ENCODE measurements at places on chromosomes 1 and 21. TPM values are rescaled to one million over a fixed set of nuclear protein-coding genes. Genes with fewer than 3 reads are reported as not detected.
A peak's percentile ranks its signal among the peaks of the same experiment; 100 is the strongest.

GRCh38 chr1:14115976-14116375 is 416.0 kb downstream of the PRDM2 start:
- no peak for DNase-seq

DNA sequence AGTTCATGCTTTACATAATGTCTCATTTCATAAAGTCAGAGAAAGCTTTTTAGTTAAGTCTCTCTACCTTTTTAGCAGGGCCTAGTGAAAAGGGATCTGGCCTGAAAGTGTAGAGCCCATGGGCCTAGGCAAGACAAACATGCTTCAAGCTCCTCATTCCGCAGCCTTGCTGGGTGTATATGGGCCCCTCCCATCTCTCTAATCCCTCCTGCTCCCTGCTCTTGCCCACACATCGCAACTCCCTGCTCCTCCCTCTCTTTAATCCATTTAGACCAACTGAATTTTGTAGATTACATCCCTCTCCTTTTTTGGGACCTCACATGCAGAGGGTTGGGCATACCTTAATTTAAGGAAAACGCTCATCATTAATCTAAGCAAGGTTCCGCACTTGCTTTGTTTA is 42.3 kb upstream of the CCDC190 start:
- DNase-seq: no peak

GRCh38 chr1:159994896-159995295 is 36.9 kb downstream of the PIGM start:
- no peak for DNase-seq

Gene C8B
- not detected for total RNA-seq

DNA sequence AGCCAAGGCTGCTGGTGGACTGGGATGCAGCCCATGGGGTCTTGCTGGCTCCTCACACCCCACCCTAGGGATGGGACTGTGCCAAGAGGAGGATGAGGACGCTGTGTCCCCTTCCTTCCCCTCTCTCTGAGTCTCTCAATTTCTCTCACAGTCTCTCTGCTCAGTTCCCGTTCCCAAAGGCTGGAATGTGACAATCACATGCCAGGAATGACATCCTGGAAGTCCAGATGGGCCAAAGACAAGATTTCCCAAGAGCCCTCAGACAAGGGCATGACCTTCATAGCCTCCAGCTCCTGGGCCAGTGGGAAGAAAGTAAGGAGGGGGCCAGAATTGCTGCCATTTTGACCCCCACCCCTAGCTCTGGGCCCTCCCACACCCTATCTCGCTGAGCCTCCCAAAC is 7.6 kb upstream of the CDCP2 start:
- peak; percentile 48 for DNase-seq

GRCh38 chr1:84774669-84775534 is 84.6 kb upstream of the SSX2IP start:
- DNase-seq: no peak

GRCh38 chr1:103160281-103160680 is 52.0 kb upstream of the COL11A1 start:
- no peak for DNase-seq

Gene FLG2
- total RNA-seq: not detected

DNA sequence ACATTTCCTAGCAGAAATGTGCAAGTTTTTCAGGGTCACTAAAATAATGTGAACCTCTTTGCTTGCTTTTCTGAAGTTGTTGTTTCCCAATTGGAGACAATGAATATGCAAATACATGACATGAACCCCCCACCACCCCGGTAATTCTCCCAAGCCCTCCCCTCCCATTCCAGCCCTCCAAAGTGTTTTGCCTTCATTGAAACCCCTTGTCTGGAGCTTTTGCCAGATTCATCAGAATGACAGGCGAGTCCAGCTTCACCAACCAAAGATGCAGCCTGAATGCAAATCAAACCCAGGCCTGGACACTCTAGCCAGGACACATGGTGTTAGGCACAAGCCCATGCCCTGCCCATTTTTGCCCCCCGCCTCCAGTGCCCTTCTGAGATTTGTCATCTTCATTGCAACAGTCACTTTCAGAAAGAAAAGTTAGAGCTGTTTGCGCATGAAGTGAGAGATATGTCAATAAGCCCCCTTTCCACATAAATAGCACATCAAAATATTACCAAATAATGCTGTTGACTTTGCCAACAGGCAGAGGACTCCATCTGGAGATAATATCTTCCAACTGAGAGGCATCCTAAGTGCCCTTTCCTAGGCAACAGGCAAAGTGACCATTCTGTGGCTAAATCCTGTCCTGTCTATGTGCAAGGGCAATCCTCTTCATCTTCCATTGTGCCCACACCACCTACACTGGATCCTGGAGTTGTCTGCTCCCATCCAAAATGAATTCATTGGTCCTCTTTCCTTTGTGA is 145.6 kb upstream of the NFIA start:
- DNase-seq: no peak

DNA sequence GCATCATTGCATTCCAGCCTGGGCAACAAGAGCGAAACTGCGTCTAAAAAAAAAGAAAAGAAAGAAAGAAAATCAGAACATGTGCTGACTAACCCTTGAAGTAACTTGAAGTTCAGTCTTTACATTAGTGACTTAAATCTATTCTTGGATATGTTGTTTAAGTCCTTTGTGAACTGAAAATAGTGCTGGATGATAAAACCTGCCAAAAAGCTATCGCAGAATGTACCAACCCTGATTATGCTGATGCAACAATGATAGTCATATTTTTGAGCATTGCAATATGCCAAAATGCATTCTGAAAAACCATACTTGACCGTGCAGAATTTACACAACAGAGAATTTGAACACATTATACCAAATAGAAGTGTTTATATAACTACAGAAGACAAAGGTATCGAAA is 30.7 kb downstream of the SHISAL2A start:
- DNase-seq: no peak

DNA sequence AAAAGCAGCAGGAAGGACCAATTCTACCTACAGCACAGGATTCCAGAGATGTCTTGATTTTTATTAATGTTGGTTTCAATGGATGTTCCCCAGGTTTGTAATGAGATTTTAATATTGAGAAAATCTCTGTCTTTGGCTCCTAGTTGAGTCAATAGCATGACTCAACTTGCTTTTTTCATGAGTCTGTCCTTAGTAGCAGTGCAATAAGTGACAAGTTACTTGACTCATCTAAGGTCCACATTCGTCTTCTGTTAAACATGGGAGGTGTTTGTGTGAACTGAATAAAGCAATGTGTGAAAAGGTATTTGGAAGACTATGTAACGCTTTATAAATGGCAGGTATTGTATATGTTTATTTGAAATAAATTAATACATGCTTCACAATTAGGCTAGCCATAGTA is 645.0 kb upstream of the PTBP2 start:
- no peak for DNase-seq

Gene PADI4
- total RNA-seq: 0.24 TPM

- no peak for DNase-seq
Measured at GRCh38 chr21:28509031-28509430, 483.6 kb downstream of the LTN1 start.

GRCh38 chr1:11248169-11248568 is 14.2 kb downstream of the MTOR start:
- DNase-seq: no peak

DNA sequence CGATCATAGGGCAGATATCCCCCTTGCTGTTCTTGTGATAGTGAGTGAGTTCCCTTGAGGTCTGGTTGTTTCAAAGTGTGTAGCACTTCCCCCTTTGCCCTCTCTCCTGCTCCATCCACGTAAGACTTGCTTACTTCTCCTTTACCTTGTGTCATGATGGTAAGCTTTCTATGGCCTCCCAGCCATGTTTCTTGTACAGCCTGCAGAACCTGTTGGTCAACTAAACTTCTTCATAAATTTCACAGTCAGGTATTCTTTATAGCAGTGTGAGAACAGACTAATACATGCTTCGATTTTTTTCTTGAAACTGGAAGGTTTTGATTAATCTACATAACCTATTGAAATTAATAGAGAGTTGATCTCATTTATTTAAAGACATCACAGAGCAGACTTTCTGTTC is 302.5 kb upstream of the PBX1 start:
- no peak for DNase-seq

DNA sequence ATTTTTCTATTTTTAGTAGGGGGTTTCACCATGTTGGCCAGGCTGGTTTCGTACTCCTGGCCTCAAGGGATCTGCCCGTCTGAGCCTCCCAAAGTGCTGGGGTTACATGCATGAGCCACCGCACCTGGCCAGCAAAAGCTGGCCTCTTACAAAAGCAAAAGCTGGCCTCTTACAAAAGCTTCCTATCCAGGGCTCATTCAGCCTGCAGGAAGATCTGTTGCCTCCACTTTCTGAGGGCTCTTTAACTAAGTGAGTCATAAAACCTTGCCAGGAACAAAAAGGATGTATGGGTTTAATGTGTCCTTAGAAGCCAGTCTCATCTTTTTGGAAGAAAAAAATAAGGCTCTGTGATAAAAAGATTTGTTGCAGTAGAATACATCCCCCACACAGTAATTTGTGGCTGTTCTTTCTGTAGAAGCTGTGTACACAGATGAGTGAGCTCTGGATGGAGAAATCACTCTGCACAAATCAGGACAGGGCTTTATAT is 15.0 kb downstream of the HTR1D start:
- no peak for DNase-seq

DNA sequence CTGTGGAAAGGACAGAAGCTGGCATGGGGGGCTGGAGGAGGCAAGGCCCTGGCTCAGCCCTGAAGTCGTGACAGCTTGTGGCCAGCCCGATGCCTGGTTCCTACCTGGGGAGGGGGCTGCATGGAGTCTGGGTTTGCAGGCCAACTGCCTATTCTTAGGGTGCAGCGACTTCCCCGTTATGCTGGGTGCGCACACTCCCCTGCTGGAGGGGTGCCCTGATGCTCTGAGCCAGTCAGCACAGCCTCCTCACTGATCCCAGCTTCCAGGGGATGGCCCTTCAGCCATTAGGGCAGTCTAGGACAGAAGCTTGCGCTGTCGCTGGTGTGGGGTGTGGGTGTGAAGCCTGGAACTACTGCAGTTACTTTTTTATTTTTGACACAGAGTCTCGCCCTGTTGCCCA is 30.0 kb upstream of the SLC19A1 start:
- DNase-seq: no peak

Gene CMPK1
- total RNA-seq: 77.4 TPM

DNA sequence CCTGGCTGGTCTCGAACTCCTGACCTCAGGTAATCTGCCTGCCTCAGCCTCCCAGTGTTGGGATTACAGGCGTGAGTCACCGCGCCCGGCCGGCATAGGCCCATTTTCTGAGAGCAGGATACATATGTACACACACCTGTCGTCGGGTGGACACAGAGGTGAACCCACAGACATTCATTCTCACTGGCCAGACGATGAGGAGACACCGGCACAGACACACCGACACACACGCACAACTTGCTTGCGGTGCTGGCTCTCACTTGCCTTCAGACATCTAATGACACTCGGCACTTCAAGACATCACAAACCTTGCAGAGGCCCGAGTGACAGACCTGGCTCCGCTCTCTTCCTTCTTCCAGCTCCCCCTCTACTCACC is 579 bp downstream of the PTCH2 start:
- no peak for DNase-seq

Gene SPRR2A
- not detected for total RNA-seq

GRCh38 chr21:31623664-31624063 is 35.8 kb upstream of the SOD1 start:
- no peak for DNase-seq

- DNase-seq: no peak
Measured at GRCh38 chr1:95558791-95559190, 324.8 kb downstream of the RWDD3 start.

DNA sequence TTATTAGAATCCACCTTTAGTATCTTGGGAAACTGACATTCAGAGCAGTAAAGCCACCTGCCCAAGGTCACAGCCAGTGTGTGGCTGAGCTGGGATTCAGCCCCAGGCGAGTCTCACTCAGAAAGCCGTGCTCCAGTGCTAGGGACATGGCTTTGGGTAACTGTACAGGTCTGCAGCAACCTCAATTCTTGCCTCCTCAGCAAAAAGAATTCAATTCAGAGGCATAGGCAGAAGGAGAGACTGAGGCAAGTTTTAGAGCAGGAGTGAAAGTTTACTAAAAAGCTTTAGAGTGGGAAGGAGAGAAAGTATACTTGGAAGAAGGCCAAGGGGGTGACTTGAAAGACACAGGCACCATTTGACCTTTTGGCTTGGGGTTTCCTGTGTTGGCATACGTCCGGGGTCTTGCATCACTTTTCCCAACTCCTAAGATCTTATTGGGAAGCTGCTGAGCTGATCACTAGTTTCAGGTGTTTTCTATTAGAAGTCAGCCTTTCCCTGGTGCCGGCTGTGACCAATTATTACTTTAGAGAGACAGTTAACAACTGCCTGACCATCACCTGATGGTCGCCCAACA is 529.3 kb downstream of the MATN1 start:
- no peak for DNase-seq

Gene RGS13
- total RNA-seq: not detected

Measured in Right ventricle myocardium inferior (tissue), 1 donor.